Stimulated activated CD8-positive, alpha-beta memory T cell treated with anti-CD3 and anti-CD28 coated beads, Interleukin-4, amount 100 ng/mL, for 1 hour (primary cell): ENCODE measurements at places on chromosomes 4 and X.

GRCh38 chr4:105113800-105114199 is 32.9 kb upstream of the TET2 start:
- DNase-seq = no peak

- DNase-seq = no peak
Observed at GRCh38 chr4:120228086-120228485, 161.4 kb upstream of the MAD2L1 start.

DNA sequence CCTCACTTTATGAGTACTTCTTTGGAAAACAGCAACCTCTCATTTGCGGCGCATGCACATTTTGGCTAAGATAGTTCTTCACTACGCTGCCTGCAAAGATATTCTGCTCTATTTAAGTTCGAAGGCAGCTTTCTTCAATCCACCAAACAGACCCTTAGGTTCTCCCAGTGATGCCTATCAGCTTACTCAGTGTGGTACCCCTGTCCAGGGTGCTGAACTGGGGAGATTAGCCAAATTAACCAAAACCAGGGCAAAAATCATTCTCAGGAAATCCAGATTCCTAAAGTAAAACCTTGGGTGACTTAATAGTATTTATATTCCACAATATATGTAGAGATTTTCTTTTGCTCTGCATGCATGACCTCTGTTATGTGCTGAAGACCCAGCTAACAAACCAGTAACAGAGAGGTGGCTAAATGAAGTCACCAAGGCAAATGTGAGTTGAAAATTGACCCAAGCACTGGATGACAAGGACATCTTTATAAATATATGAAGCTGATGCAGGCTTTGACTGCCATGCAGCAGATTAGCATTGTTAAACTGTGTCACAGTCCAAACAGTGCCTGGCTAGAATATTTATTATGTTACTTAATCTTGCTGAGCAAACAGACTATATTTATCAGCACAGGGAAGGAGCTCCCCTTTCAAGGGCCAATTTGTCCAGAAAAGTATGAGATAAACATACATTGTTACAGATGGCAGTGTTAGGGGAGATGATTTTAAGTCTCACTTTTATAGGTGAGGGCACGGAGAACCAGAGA is 418.2 kb downstream of the STIM2 start:
- DNase-seq = no peak

GRCh38 chrX:22192419-22193060 is 80.2 kb upstream of the CBLL2 start:
- peak; percentile 1 for DNase-seq
